ENCODE measurements at places on chromosomes 13 and 19.
A peak's percentile ranks its signal among the peaks of the same experiment; 100 is the strongest.

DNA sequence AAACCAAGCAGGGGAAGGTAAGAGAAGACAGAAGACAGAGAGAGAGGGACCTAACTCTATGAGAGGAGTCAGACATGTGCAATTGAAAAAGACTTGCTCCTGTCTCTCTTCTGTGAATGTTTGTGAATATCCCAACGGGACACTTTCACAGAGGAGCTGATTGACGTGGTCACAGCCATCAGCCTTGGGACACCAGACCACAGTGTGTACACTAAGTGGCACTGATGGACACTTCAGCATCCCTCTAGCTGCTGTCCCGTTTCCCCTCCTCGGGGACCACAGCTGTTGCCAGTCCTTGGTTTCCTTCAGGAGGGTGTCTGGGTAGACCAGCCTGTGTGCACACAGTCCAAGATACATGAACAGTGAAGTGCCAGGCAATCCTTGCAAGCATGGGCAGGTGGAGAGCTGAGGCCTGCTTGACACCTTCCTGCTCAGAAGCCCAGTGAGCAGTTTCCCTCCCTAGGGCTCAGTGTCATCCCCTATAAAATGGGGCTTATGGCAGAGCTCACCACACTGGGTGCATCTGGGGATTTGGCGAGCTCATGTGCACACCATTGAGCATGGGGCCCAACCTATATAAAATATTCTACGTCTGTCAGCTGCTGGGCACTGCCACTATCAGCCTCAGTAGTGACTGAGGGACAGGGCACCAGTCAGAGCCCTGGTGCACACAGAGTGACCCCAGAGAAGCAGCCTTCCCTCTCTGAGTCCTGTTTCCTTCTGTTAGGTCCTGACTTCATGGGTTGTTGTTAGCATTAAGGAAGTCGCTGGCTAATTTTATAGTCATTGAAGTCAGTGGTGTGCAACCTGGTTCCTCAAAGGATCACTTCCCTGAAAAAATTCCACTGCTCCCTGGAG, 4.3 kb upstream of the USF2 start:
- no peak for DNase-seq

- DNase-seq, result no peak
These were observed 131.3 kb downstream of the LACC1 start for GRCh38 chr13:44011036-44011435.

DNA sequence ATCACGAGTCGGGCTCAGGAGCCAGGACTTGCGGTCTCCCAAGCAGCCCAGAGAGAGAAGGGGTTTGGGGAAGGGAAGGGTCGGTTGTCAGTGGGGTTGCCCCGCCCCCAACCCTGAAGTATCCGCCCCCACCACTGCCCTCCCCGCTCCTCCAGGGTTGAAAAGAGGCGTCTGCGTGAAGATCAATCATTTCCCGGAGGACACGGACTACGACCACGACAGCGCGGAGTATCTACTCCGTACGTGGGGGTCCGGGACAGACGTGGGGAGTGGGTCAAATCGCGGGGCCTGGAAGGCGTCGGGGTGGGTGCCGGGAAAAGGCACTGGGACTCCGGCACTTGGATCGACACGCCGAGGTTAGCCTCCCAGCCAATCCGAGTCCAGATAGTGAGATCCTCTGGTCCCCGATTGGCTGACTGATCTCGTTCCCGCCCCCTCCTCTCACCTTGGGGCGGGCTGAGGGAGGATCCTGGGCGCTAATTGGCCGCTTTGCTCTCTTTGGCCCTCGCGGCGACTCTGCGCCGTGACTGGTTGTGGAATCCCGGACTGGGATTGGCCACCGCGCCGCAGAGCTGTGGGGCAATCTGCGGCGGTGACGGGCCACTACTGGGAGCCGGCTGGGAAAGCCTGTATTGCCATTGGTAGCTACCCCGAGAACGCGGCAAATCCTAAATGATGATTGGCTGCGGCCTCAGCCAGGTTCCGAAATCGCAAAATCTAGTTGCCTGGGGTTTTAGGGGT, 13.3 kb upstream of the CACNG6 start:
- DNase-seq, result peak; percentile 26

- DNase-seq, result no peak
These were observed 95.7 kb upstream of the C1QTNF9B start for GRCh38 chr13:23992781-23993679.

- no peak for DNase-seq
These were observed 2.6 kb upstream of the PDE4A start for GRCh38 chr19:10417541-10418234.

DNA sequence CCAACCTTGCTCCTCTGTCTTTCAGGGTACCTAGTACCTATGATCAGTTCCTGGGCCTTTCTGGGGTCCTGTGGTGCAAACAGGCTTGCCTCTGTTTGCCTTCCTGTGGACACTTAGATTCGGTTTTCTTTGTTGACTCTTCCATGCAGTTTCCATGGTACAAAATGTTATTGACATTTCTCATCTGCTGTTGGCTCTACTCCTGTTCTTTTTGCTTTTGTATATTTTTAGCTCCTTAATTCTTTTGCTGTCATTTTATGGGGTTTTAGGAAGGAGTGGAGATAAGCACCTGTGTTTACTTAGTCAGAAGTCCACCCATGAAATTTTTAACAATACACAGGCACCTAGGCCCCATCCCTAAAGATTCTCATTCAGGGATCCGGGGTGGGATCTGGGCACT, 20.5 kb upstream of the CNMD start:
- DNase-seq, result no peak

DNA sequence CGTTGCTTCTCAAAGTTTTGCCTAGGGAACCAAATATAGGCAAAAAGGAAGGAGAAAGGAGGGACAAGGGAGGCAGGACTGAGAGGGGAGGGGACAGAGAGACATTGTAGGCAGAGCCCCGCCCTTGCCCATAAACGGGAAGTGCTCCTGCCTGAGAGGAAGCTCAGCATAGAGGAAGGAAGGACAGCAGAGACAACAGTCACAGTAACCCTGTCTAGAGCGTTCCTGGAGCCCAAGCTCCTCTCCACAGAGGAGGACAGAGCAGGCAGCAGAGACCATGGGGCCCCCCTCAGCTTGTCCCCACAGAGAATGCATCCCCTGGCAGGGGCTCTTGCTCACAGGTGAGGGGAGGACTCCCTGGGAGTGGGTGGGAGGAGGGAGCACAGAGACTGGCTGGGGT, at the start of gene CEACAM21:
CEACAM21 (plus strand) TSS at position 169 of the 400 bp plus-strand sequence; CDS start at position 278, 109 bp downstream.
- no peak for DNase-seq

- DNase-seq, result no peak
These were observed 29.1 kb downstream of the TNFRSF19 start for GRCh38 chr13:23599083-23599925.

GRCh38 chr13:35649162-35649561, 172.7 kb upstream of the MAB21L1 start:
- no peak for DNase-seq
